ENCODE measurements at places on chromosomes 7 and 10. TPM values are rescaled to one million over a fixed set of nuclear protein-coding genes. Genes with fewer than 3 reads are reported as not detected.

The SLC37A3 gene
- 51.9 TPM for polyA plus RNA-seq

The ACSM6 gene
- polyA plus RNA-seq = 0.27 TPM

The CFAP69 gene
- 16.7 TPM for polyA plus RNA-seq

The NKX2-3 gene
- not detected for polyA plus RNA-seq

The PNLIPRP2 gene
- polyA plus RNA-seq = not detected

The FEZF1 gene
- polyA plus RNA-seq = not detected

The GRID2IP gene
- 0.69 TPM for polyA plus RNA-seq

The MYOF gene
- polyA plus RNA-seq = 40.2 TPM

The CXCL12 gene
- polyA plus RNA-seq = 407 TPM

The GOLGA7B gene
- polyA plus RNA-seq = 0.61 TPM

The LBX1 gene
- polyA plus RNA-seq = not detected

The PGAM2 gene
- 3.6 TPM for polyA plus RNA-seq

The ZNF804B gene
- polyA plus RNA-seq = 0.35 TPM

The ITIH5 gene
- polyA plus RNA-seq = 26.7 TPM

The SNX10 gene
- polyA plus RNA-seq = 27.7 TPM

The ASZ1 gene
- polyA plus RNA-seq = 0.04 TPM

The NHLRC2 gene
- 20.0 TPM for polyA plus RNA-seq

The GJC3 gene
- 1.2 TPM for polyA plus RNA-seq

The MRLN gene
- polyA plus RNA-seq = 1.0 TPM

The CYP26C1 gene
- 0.04 TPM for polyA plus RNA-seq

The FAM3C gene
- polyA plus RNA-seq = 119 TPM

The AKR1D1 gene
- 0.07 TPM for polyA plus RNA-seq

The CCDC7 gene
- 3.9 TPM for polyA plus RNA-seq

The TMEM213 gene
- 46.3 TPM for polyA plus RNA-seq

The LRRD1 gene
- 0.24 TPM for polyA plus RNA-seq

The MIOS gene
- polyA plus RNA-seq = 49.9 TPM

The GBX1 gene
- polyA plus RNA-seq = 0.24 TPM

The ANXA8 gene
- 0.12 TPM for polyA plus RNA-seq

The BMPR1A gene
- 70.7 TPM for polyA plus RNA-seq

The SHTN1 gene
- polyA plus RNA-seq = 25.2 TPM

The CPA4 gene
- 0.16 TPM for polyA plus RNA-seq

The HOXA5 gene
- 73.8 TPM for polyA plus RNA-seq

The RPP38 gene
- polyA plus RNA-seq = 26.4 TPM
